ENCODE measurements at places on chromosomes 13 and 19.

- DNase-seq, result peak; percentile 21
Observed at GRCh38 chr13:102799426-102800144, 666 bp downstream of the BIVM start.

DNA sequence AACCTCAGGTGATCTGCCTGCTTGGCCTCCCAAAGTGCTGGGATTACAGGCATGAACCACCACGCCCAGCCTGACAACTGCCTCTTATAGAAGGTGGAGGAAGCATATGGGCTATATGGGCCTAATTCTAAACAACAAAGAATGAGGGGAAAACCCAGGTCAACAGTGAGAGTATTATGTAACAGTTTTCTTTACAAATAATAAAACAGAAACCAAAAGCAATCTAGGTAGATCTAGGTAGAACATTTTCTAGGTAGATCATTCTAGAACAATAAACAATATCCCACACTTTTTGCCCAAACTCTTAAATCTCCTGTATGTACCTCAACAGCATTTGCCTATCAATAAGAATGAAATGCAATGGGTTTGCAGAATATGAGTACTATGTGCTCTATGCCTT lies 267.4 kb downstream of the ABCC4 start:
- DNase-seq, result no peak

- DNase-seq, result peak; percentile 89
Observed at GRCh38 chr13:23674795-23675640, 104.8 kb downstream of the TNFRSF19 start.

DNA sequence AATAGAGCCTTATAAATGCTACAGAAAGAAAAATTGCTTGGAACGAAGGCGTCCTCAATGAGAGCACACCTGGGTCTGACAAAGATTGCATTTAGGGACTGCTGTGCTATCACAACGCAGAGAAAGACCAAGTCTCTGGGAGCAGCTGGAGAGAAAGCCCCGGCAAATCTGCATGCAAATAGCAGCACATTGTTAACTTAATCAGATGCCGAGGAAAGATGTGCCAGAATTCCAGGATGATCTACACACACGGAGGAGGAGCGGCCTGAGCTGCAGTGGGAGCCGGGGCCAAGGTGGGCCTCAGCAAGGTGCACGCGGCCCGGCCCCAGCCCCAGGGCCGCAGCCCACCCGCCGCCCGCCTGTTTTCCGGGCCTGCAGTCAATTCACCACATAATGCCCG lies 1.4 kb downstream of the ZNF536 start:
- no peak for DNase-seq

DNA sequence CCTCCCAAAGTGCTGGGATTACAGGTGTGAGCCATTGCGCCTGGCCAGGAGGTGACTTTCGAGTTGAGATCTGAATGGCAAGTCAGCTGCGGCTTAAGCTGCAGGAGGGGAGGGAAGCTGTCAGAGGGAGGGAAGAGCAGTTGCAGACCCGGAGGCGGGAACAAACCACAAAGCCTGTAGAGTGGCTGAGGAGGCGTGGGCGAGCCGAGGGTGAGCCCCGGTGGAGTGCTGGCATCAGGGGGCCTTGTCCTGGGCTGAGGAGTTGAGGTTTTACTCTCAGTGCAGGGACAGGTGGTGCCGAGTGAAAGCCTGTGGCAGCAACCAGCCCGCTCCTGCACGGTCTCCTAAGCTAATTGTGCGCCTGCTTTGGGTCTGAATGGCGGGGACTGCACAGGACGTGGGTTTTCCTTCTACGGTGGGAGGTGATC lies 24.2 kb downstream of the PPP1R37 start:
- no peak for DNase-seq

- no peak for DNase-seq
Observed at GRCh38 chr19:16133818-16134217, 9.7 kb upstream of the HSH2D start.

Data from astrocyte of the spinal cord (primary cell).